Activated T-helper 1 cell treated with Interleukin-2 at 50 U/mL for 16 hours (primary cell): ENCODE measurements at places on chromosomes 6 and 20.

- no peak for DNase-seq
Observed at GRCh38 chr6:140176306-140176705, 801.9 kb upstream of the CITED2 start.

GRCh38 chr20:58524814-58525213 lies 9.6 kb upstream of the APCDD1L start:
- DNase-seq: no peak

- no peak for DNase-seq
Observed at GRCh38 chr6:40350747-40351217, 236.4 kb downstream of the LRFN2 start.

DNA sequence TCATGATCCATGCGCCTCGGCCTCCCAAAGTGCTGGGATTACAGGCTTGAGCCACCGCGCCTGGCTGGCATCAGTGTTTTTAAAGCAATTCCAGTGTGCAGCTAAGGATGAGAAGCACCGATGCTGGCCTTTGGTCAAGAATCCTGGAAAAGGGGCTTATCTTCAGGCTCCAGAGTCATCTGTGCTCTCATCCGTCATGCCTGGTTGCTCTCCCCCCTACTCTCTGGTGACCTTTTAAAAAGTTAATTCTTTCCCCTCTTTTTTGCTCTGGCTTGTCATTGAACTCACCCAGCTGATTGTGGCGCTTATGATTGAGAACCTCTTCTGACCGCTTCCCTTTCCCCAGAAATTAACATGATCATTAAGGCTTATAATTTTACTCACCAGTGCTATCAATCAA lies 28.7 kb downstream of the NR2E1 start:
- DNase-seq: no peak

DNA sequence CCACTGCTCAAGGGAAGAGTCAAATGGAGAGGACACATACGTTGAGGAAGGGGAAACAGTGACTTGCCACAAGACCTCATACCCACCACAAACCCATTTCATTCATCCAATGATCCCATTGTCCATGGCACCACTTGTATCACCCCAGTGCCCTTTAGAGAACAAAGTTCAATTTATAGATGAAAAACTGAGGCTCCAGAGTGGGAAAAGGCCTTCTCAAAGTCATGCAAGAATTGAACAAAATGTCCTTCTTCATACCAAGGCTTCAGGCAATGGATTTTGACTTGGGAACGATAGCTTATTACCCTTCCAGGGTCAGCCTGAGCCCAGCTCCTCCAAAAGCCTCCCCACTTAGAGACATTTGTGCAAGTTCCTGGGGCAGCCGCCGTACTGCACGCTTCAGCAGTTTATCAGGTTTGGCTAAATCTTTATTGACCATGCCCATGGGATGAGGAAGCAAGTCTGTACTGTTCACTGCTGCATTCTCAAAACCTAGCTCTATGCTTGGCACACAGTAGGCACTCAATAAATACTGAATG lies 47.3 kb upstream of the MRPS10 start:
- no peak for DNase-seq

- DNase-seq: no peak
Observed at GRCh38 chr6:148405894-148406293, 63.3 kb downstream of the SASH1 start.

- no peak for DNase-seq
Observed at GRCh38 chr20:22601361-22602141, 17.2 kb upstream of the FOXA2 start.

GRCh38 chr6:137740967-137741761 lies 125.9 kb upstream of the TNFAIP3 start:
- DNase-seq: no peak

DNA sequence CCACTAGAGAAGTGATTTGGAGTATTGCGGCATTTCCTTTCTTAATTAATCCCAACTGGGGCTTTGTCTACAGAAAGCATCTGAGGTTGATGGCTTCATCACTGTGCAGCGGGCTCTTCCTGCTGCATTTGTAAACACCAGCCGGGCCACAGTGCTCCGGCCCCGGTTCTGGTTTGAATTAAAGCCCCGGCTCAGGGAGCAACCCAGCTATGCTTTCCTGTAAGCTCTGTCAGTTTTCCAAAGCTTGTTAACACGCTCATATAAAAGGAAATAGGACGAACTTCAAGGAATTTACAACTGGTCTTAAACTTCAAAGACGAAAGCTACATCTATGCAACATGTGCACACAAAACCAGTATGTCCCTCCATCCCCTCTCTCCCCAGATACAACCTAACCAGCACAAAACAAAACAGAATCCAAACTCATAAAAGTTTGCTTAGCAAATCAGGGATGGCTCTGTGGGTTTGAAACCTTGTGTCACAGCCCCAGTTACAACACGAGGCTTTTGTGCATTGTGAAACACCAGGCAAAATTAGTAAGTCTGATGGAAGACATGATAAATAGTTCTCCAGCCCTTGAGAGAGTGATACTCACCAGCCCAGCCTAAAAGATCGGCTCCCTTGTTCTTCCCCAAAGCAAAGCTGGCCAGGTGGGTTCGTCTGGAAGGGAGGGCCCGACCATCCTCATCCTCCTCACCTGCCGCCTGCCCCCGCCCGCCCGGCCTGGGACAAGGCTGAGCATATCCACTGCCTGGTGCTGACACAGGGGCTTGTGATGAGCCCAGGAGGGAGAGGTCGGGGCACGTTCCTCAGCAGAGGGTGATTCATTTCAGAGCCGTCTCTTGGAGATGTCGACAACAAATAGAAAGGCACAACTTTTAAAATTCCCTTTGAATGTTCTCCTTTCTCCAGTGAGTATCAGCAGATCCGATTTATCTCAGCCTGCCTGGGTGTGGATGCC lies 197.9 kb downstream of the TFAP2C start:
- DNase-seq: no peak

- no peak for DNase-seq
Observed at GRCh38 chr20:37349517-37350491, 3.9 kb downstream of the SRC start.

GRCh38 chr20:8043687-8044282 lies 24.2 kb upstream of the TMX4 start:
- DNase-seq: no peak

DNA sequence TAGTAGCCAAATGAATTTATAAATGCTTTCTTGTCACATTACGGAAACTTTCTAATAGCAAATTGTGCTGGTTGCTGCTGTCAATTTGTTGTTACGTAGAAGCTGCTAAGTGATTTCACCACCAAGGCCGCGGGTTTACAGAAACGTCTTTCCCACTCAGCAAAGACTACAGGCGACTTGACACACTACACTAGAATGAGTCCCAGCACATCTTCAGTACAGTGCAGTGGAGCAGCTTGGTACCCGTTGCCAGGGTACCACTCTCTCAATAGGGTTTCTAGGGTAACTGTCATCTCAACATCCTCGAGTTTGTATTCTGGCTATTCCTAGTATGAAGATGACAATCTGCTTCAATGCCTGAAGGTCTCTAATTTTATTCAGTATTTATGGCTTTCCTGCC lies 22.7 kb upstream of the ZDHHC14 start:
- DNase-seq: no peak

DNA sequence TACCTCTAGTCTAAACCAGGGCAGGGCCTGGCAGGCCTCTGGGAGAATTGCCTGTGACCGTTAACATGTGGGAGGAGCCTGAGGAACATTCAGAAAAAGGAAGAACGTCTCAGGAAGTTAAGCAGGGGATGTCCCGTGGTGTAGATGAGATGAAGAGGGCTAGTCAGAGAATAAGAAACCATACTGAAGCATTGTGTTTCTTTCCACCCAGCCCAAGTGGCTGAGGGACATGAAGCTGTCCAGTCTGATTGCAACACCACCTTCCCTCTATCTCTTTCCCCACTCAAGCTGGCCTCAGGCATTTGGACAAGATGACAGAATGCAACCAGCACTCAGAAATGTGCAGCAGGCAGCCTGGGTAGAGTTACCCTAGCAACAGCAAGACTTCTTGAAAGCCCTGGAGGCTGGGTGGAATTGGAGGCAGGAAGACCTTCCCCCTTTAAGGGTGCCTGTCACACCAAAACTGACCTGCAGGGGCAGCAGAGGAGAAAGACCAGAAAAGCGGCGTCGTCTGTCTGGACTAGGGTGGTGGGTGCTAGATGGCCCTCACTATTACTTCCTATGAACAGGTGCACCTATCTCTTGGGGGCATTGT lies 186.1 kb downstream of the UNC5CL start:
- DNase-seq: no peak

- peak; percentile 0 for DNase-seq
Observed at GRCh38 chr6:128519132-128519930, 1.1 kb downstream of the PTPRK start.

GRCh38 chr6:22017272-22017671 lies 279.6 kb downstream of the PRL start:
- DNase-seq: no peak

DNA sequence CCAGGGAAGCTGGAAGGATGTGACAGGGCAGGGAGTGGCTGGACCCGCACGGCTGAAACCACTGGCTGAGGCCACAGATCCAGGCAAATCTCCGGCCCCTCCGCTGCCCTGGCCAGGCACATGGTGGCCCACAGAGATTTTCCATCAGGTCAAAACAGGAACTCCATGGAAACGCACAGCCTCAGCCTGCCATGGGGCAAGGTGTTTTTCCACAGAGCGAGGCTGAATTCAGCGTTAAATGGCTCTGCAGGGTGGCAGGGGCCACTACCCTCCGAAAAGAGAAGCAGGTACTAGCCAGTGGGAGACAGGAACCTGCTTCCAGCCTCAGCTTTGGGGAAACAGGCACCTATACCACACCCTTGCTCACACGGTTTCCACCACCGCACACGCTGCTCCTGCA lies 53.1 kb downstream of the PREX1 start:
- DNase-seq: no peak

DNA sequence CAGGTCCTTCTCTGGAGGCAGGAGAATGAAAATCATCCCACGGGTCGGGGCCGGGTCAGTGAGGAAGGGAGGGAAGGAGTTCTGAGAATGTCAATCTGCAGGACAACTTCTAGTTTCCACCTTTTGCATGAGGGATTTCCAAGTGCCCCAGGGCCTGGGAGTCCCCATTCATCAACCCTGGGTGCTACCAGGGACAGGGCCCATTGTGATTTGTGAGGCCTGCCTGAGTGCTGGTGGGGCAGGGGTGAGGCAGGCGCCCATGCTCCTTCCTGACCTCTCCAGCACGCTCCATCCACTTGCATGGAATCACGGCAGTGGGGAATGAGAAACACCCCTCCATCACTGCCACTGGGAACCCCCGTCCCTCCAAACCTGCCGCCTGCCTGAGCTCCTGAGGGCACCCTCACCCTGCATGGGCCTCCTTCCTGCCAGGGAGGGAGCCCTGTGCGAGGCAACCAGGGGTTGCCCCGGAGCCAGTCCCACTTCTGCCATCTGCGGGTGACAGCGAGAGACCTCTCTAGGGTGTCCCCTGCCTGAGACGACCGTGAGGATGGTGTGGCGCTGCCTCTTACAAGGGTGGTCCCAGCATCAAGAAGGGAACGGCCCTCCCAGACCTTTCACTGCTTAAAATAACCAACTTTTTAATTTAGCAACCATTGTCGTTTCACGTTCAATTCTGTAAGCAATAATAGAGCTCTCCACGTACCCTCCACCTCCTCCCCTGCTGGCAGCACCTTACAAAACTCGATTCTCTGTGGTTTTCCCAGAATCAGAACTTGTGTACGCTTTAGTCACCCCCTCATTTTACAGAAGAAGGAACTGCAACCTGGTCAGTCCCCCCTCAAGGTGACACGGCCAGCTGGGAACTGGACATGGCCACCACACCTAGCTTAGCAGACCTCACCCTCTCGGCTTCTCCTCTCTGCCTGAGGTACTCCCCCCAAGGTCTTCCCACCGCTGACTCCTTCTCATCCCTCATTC lies 28.6 kb downstream of the PMEPA1 start:
- peak; percentile 10 for DNase-seq

DNA sequence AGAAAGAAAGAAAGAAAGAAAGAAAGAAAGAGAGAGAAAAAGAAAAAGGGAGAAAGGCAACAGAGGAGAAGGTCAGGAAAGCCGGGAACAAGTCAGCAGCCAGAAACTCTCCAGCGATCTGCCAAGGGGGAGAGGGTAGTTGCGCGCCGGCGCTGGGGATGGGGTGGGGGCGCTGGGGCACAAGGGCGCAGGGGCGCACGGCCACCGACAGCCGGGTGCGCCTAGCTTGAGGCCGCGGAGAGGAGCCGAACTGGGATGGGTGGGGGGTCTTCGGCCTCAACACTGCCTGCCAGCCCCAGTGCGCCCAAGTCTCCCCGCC lies 533 bp upstream of the RSPO3 start:
- no peak for DNase-seq

- no peak for DNase-seq
Observed at GRCh38 chr6:92469186-92469828, 950.1 kb downstream of the EPHA7 start.

DNA sequence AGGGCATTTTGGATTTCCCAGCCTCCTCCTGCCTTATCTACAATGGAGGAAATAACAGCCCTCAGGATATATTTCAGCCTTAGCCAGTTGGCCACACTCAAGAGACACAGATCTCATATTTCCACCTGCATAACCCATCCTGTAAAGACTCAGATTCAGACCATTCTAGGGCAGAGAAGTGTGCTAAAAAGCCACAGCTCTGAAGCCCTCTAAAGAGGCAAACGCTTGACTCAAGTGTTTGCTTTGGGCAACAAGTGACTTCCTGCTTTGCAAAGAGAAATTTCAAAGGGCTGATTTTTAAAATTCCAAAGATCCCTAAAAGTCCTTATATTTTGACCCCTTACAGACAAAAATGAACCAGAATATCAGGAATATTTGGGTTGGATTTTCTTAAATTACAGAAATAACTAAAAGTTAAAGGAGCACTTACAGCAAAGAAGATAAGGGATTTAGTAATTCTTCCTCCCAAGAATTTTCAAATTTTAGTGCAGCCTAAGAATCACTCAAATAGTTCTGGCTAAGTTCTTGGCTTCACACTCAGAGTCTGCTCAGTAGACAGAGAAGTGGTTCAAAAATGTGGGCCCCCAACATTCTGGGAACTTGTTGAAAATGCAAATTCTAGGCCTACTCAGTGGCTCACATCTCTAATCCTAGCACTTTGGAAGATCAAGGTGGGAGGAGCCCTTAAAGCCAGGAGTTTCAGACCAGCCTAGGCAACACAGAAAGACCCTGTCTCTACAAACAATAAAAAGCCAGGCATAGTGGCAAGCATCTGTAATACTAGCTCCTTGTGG lies 18.9 kb upstream of the ADGRF5 start:
- DNase-seq: no peak

DNA sequence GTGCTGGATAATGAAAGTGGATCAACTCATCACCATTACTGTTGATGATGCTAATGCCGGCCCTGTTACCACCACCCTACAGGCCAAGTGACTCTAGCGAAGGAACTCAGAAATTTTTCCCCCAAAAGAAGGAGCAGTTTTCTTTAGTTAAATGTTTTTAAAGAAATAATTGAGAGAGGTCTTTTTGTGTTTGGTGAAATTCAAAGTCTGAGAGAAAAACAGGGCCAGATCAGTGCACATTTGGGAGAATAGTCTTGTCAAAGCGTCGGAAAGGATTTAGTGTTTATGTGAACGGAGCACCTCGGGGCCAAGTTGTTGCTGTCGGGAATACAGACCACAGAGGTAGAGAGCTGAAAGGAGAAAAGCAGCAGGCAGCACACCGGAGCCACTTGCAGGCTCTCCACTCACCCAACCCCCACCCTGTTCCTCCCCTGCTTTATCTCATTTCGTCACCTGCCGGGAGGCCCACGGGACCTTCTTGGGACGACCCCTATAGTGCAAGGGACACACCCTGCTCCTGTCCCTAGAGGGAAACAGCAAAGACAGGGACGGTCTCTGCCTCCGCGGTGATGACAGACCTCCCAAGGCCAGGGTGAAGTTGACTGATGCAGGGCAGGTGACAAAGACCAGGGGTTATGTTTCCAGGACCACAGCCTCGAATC lies 6.8 kb downstream of the TFAP2B start:
- DNase-seq: no peak
